ENCODE measurements at places on chromosomes 13 and 19. TPM values are rescaled to one million over a fixed set of nuclear protein-coding genes. Genes with fewer than 3 reads are reported as not detected.

Gene ZSCAN4
- polyA plus RNA-seq = not detected

Gene TUBA3C
- polyA plus RNA-seq = 2.8 TPM

Gene CABP5
- not detected for polyA plus RNA-seq

Gene TYK2
- 174 TPM for polyA plus RNA-seq

Gene SPC24
- 60.9 TPM for polyA plus RNA-seq

Gene ZIC2
- polyA plus RNA-seq = 6.3 TPM

Gene WASF3
- 0.05 TPM for polyA plus RNA-seq

Gene POU2F2
- 0.61 TPM for polyA plus RNA-seq

DNA sequence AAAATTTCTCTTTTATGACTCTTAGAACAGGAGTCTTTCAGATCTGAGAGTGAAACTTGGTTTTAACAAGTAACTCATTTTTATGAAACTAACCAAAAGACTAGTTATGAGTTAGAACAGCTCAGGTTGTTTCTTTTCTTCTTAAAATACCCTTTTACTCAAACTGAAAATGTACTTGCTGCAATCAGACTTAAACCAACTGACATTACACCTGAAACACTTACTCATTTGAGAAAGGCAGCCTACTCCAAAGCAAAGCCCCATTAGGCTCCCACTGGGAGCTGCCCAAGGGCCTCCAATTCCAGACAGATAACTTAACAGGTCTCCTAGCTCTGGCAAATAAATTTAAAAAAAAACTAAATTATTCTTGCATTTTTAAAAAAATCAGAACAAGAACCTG lies 3.6 kb downstream of the FOXO1 start:
- no peak for DNase-seq

GRCh38 chr13:19159181-19159580 lies 22.4 kb downstream of the TUBA3C start:
- DNase-seq = no peak

DNA sequence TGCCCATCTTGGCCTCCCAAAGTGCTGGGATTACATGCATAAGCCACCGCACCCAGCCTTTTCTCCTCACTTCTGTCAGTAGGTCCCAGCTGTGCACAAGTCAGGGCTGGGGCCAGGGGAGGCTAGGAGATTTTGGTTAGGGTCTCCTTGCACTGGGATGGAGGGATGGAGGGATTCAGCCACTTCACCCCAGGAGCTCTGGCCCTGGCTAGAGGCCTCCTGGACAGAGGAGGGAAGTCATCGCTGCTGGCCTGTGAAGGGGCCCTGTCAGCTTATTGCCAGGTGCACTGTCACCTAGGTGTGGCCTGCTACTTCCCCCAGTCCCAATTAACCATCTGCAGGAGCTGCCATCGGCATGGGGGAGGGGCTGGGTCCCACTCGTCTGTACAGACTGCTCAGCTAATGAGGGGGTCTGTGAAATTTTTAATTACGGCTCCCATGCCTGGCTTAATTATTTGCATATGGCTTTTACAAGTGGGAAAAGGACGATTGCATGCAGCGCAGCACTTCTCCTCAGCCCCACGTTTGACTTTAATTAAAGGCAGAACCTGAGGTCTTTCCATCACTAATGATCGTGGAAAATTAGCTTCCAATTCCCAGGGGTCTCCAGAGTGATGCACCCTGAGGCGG lies 52.4 kb downstream of the CHST8 start:
- DNase-seq = no peak

- DNase-seq = peak; percentile 78
Observed at GRCh38 chr19:9406798-9407352, 28.5 kb downstream of the ZNF266 start.

DNA sequence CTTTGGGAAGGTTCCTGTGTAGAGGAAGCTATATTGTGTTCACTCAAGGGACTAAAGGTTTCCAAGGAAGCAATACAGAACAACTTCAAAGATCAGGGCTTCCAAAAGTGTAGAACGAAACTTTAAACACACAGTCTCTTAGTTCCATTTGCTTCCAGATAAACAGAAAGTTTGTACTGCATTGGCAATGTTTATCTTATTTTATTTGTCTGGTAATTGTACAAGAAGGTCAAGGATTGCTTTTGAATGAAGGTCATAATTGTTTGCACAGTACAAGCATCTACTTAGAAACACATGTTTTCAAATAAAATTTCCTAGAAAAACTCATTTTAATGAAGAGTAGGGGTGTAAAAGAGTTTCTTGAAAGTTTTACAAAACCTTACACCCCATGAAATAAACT lies 712.7 kb upstream of the SGCG start:
- DNase-seq = no peak

DNA sequence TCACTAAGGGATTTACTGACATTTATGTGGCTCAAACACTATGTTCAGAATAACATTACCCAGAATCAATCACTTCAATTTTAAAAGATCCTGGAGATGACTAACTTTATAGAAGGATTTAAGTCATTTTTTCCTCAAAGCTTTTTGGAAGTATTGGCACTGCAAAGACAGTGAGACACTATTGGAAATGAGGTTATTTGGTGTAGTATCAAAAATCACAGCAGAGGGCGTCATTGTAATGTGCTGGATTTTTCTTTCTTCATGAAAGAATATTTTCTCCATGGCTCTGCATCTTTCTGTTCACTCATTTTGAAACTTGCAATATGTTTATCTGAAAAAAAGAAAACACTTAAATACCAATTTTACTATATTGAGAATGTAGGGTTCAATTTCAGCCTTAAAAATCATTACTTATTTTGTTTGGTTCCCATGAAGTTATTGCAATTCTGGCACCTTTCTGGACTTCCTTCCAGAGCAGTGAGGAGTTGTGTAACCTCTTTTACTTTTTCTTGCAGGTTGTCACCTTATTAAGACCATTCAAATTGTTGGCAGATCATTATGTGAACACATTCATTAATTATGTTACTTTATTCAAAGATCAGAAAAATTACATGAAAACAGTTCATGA lies 3.7 kb upstream of the CSNK1A1L start:
- DNase-seq = no peak

DNA sequence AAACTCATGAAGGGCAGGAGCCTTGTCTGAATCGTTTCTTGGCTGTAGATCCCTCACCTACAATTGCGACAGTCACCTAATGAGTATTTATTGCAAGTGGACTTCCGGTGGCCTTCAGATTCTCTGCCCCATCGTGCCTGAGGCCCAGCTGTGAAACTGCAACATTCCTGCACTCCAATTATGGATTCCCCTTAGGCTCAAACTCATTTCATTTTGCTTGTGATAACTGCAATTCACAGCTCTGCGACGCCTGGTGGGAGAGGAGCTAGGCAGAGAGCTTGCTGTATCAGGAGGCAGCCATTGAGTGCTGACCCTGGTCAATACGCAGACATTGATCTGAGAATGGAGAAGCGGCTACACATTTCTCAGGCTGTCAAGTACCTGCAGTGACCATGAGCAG lies 59.0 kb downstream of the CCDC70 start:
- DNase-seq = no peak

- DNase-seq = no peak
Observed at GRCh38 chr13:110330491-110331011, 23.5 kb downstream of the COL4A2 start.

DNA sequence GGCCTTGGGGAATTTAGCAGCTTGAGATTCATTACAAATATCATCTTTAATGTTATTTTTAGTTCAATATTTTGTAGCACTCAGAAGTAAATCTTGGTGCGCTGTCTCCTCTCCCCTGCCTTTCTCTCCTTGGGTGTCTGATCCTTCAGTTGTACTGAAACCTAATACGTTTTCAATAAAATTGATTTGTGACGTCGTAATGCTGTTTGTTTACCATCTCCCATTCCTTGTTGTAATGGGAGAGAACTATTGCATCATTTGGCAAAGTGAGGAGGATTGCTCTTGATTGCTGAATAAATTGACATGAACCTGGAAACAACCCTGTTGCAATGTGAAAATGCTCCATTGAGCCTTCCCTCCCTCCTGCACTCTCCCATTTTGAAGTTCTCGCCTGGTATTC lies 43.2 kb upstream of the TSHZ3 start:
- DNase-seq = no peak

DNA sequence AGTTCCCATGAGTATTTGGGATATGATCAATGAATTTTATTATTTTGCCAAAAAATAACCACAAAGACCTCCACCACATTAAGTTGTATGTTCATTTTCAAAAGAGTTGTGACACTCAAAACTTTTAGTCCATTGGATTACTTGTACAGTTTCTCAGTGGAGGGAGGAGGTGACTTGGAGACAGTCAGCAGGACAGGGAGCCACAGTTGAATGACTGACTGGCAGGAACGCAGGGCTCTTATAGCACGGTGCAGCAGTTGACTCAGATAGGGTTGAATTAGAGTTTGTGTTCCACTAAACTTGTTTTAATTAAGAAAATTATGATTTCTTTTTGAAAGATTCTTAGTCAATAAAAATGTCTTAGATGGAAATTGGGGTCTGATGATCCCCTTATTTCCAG lies 42.5 kb downstream of the TNFRSF19 start:
- DNase-seq = no peak

GRCh38 chr13:76754414-76754813 lies 131.8 kb downstream of the KCTD12 start:
- DNase-seq = no peak

DNA sequence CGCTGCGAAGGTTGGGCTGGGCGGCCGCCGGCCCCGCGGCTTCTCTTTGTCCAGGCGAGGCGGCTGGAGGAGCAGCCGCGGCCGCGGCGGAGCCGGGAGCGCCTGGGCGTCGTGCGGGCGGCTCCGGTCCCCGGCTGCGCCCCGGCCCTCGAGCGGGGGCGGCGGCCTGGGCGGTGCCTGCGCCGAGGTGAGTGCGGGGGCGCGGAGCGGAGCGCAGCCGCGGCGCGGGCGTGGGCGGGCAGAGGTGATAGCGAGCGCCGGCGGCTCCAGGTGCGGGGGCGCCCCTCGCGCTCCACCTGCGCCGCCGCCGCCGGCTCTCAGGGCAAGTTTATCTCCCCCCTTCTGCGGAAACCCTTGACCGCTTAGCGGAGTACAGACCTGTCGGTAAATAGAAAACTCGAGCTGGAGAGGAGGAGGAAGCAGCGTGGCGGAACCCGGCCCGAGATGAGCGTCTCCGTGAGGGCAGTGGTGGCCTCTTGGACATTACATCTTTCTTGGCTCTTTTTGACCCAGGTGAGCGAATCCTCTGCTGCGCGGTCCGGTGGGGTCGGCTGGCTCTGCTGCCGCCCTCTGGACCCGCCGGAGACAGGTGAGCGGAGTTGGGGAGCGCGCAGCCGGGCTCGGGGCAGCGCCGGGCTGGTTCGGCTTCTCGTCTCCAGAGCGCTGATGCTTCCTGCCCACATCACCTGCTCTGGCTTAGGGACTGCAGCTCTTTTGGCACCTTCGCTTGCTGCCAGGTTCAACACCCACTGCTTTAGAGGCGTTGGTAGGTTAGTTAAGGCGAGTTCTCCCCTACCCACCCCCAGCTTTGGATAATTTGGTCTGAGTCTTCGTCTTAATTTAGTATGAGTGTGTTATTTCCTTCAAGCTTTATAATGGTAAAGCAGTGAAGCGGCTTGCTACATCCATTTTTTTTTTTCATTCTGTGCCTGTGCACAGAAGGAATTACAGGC lies at the start of gene MTUS2:
MTUS2 (plus strand) TSS at position 241 of the 953 bp plus-strand sequence.
- DNase-seq = peak; percentile 31

DNA sequence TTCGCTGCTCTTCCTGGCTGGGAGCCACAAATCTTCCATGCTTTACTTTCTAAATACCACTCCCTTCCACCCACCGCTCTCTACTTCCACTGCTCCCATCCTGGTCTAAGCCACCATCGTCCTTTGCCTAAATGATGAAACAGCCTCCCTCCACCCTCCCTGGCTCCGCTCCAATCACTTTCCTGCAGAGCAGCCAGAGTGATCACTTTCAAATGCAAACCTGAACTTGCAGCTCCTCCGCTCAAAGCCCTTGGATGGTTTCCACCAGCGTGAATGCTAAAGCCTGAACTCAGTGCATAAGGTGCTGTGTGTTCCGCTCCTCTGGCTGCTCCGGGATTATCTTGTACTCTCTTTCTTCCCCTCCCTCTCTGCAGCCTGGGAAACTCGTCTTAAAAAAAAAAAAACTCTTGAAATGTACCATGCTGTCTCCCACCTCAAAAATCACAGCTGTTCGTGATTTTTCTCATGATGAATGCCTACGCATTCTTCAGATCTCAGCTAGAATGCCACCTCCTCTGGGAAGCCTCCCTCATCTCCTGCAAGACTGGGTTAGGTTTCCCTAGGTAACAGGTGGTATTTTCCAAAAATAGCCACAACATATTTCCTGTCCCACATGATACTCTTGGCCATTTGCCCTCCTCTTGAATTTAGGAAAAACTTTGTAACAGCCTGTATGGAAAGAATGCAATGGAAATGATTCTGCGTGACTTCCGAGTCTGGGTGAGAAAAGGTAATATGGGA lies 3.7 kb upstream of the SIN3B start:
- DNase-seq = no peak

GRCh38 chr13:27830010-27830409 lies 37.7 kb downstream of the GSX1 start:
- peak; percentile 78 for DNase-seq

- no peak for DNase-seq
Observed at GRCh38 chr13:110070046-110070445, 236.9 kb downstream of the COL4A1 start.

- peak; percentile 90 for DNase-seq
Observed at GRCh38 chr19:12647490-12648071, 19.0 kb downstream of the MAN2B1 start.

All from K562 (cell line).